ENCODE measurements at places on chromosomes 11 and 22.
A peak's percentile ranks its signal among the peaks of the same experiment; 100 is the strongest.

- no peak for DNase-seq
Measured at GRCh38 chr11:35316161-35316560, 103.2 kb downstream of the SLC1A2 start.

GRCh38 chr11:117979481-117980211, 6.5 kb upstream of the IL10RA start:
- DNase-seq: no peak

DNA sequence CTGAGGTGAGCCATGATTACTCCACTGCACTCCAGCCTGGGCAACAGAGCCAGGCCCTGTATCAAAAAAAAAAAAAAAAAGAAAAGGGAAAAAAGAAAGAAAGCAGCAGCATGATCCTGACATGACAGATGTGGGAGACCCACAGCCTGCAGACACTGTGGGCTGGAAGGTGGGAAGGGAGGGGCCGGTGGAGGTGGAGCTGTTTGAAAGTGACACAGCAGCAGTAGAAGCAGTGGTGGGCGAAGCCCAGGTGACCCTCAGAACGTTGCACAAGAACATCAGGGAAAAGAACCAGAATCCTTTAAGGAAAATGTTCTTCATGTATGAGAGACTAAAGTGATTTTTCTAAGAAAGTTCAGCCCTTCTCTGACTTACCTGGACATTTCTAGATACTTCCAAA, 26.3 kb upstream of the SCGB1A1 start:
- DNase-seq: no peak

- DNase-seq: no peak
Measured at GRCh38 chr11:16924462-16924825, 89.8 kb downstream of the PLEKHA7 start.

GRCh38 chr22:44587737-44588310, 89.8 kb upstream of the RTL6 start:
- no peak for DNase-seq

GRCh38 chr11:13606701-13607100, 61.8 kb upstream of the FAR1 start:
- no peak for DNase-seq

- DNase-seq: no peak
Measured at GRCh38 chr11:69682221-69682620, 7.1 kb upstream of the LTO1 start.

- peak; percentile 72 for DNase-seq
Measured at GRCh38 chr22:39343259-39344045, 6.3 kb upstream of the SYNGR1 start.

GRCh38 chr11:118980191-118980881, 8.8 kb downstream of the FOXR1 start:
- no peak for DNase-seq

DNA sequence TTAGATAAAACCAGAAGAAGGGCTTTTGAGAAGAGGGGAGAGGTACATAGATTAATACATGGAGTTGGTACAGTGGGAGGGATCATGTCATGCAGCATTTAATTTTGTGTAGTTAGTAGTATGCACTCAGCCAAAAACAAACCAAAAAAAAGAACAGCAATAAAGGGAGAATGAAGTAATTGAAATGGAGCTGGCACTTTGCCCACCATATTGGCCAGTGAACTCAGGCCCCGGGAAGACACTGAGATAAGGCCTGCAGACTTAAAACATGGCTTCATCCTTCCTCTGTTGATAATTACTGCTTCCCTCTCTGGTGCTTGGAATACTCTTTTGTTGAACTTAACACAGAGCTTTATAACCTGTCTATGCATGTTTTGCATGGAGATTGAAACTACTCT, 3.1 kb downstream of the PANX1 start:
- DNase-seq: no peak

DNA sequence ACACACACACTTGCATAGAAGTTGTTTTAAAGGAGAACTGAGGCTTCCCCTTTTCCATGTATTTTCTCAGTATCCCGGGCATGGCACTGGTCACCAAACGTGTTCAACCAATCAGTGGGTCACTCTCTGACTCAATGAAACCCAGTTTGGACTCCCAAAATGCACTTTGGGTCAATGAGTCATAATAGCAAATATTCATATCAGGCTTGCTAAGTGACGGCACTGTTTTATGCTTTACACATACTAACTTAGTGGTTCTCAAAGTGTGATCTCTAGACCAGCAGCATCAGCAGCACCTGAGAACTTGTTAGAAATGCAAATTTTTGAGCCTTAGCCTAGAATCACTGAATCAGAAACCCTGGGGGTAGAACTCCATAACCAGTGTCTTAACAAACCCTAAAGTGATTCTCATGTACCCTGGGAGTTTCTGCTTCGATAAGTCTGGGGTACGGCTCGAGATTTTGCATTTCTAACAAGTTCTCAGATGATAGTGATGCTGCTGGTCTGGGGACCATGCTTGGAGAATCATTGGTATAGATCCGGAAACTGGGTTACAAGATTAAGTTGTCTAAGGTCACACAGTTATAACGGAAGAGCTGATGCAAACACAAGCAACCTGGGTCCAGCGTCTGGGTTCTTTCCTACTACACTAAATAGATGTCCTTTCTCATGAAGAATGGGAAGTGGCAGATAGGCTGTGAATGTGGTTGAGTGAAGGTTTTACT, 35.6 kb downstream of the ETS1 start:
- DNase-seq: no peak

- DNase-seq: no peak
Measured at GRCh38 chr11:28099715-28100114, 8.2 kb downstream of the KIF18A start.

GRCh38 chr11:95652002-95652472, 137.5 kb downstream of the FAM76B start:
- no peak for DNase-seq

GRCh38 chr11:86874304-86875056, 74.1 kb downstream of the PRSS23 start:
- DNase-seq: no peak

GRCh38 chr22:49976439-49977175, 16.0 kb downstream of the PIM3 start:
- DNase-seq: no peak

DNA sequence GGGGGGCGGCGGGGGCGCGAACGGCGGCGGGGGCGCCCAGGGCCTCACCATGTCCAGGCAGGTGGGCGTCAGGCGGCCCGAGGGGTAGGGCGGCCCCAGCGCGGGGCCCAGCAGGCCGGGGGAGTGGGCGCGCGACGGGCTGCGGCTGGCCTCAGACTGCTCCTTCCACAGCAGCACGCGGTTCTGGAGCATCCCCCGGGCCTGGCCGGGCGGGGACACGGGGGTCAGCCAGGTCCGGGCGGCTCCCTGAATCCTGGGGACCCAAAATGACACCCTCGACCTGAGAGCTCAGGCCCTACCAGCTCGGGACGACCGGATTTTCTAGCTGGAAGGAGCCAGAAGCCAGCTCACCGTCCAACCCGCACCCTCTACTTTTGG, 5.5 kb upstream of the SLC16A8 start:
- DNase-seq: no peak
